ENCODE measurements at places on chromosomes 6 and 20. TPM values are rescaled to one million over a fixed set of nuclear protein-coding genes. Genes with fewer than 3 reads are reported as not detected.

GRCh38 chr6:37618916-37619590 lies 78.6 kb downstream of the MDGA1 start:
- H3K4me3 ChIP-seq = no peak overlapping the region
- H3K36me3 ChIP-seq = no peaks in the 10 kb centered on the region
- peaks cover 48% of the 10 kb centered on the region for H3K27me3 ChIP-seq
- H3K4me1 ChIP-seq = no peaks in the 10 kb centered on the region

GRCh38 chr6:128918886-128919285 lies 35.9 kb downstream of the LAMA2 start:
- H3K27ac ChIP-seq = no peak overlapping the region
- no peaks in the 10 kb centered on the region for H3K36me3 ChIP-seq
- no peak overlapping the region for H3K4me3 ChIP-seq
- H3K27me3 ChIP-seq = no peaks in the 10 kb centered on the region

DNA sequence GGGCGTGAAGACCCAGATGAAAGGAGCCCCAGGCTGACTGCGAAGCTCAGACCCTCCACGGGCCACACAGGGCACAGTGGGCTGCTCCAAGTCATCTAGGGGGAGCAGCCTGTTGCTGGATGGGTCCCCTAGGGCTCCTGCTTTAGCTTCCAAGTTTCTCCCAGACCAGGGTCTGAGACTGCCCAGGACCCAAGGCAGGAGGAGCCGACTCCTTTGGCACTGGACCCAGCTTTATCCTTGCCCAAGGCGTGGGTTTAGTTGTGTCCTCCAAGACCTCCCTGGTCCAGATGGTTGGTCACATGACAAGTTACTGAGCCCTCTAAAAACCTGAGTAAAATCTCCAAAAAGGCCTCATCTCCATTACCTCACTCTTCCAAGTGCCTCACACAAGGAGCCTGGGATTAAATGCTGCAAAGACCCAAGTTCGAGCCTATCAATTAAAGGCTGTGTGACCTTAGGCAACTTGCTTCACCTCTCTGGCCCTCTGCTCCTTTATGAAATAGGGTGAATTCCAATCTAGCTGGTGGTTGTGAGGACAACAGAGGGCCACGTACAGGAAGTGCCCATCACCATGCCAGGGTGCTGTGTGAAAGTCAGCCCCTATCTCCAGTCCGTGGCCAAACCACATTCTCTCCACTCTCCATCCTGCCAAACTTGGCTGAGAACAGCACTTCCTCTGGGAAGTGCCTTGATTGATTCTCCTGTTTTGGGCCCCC lies 2.5 kb downstream of the NECAB3 start:
- no peak overlapping the region for H3K4me3 ChIP-seq
- peaks cover 13% of the 10 kb centered on the region for H3K36me3 ChIP-seq
- no peaks in the 10 kb centered on the region for H3K27me3 ChIP-seq
- H3K27ac ChIP-seq = no peak overlapping the region

DNA sequence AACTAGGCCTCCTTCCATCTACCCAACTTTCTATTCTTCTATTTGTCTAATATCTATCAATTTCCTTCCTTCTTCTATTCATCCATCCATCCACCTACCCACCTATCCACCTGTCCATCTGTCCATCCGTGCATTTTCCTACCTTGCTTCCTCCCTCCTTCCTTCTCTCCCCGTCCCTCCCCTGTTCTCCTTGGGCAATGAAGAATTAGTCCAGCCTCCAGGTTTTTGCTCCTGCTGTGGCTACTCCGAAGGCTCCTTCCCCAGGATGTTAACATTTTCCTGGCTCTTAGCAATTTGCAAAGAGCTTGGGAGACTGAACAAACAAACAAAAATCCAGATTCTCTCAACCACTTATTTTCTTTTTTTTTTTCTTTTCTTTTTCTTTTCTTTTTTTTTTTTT lies 81.6 kb downstream of the KCNB1 start:
- peak overlapping the region; percentile 93 for H3K27ac ChIP-seq
- DNase-seq = peak; percentile 78
- no peak overlapping the region for H3K4me3 ChIP-seq
- no peaks in the 10 kb centered on the region for H3K27me3 ChIP-seq

DNA sequence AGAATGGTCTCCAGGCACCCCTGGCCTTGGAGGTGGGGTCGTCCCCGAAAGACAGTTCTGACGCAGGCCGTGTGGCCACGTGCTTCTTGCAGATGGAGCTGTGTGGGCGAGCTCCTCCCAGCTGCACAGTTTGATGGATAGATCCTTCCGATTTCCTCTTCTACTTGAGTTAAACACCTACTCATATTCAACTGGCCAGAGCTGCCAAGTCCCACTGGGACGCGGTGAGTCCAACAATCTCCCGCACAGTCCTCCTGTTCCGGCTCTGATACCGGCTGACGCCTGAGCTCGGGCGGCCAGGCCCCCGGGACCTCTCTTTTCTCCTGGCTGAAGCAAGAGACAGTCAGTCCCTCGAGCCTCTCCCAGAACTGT lies 57.9 kb upstream of the DACT2 start:
- no peaks in the 10 kb centered on the region for H3K4me1 ChIP-seq
- DNase-seq = peak; percentile 82
- no peaks in the 10 kb centered on the region for H3K36me3 ChIP-seq
- H3K4me3 ChIP-seq = no peak overlapping the region
- peak overlapping the region; percentile 32 for H3K27ac ChIP-seq

The PRR18 gene
- total RNA-seq = not detected

The PRRT1 gene
- total RNA-seq = 1.8 TPM

The NR2E1 gene
- not detected for total RNA-seq

The ADGB gene
- total RNA-seq = not detected

Measured in sigmoid colon (tissue), 7 donors.